ENCODE measurements at places on chromosomes 7 and 10.

DNA sequence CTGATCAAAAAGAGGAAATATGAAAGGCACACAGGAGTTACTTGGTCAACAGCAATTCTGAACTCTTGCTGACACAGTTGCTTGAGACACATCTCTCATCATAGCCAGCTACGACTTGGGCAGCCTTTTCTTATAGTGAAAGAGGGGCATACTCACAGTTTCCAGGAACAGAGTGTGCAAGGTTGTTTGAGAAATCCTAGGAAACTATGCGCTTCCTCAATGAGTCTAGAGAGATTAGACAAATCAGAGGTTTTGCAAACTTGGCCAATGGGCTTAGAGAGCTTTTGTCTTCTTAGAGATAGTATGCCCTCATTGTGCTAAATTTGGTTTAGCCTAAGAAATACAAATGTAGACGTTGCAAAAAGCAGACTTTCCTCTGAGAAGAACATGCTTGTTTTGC, 370.4 kb downstream of the HGF start:
- no peak for DNase-seq

GRCh38 chr10:93271347-93271746, 197.7 kb downstream of the CYP26A1 start:
- DNase-seq: no peak

- no peak for DNase-seq
These were observed at the start of gene PCBD1 for GRCh38 chr10:70887804-70888800. Gene PCBD1, minus strand, starts transcription at chr10:70888565. Its CDS starts 32 bp downstream, at chr10:70888533.

DNA sequence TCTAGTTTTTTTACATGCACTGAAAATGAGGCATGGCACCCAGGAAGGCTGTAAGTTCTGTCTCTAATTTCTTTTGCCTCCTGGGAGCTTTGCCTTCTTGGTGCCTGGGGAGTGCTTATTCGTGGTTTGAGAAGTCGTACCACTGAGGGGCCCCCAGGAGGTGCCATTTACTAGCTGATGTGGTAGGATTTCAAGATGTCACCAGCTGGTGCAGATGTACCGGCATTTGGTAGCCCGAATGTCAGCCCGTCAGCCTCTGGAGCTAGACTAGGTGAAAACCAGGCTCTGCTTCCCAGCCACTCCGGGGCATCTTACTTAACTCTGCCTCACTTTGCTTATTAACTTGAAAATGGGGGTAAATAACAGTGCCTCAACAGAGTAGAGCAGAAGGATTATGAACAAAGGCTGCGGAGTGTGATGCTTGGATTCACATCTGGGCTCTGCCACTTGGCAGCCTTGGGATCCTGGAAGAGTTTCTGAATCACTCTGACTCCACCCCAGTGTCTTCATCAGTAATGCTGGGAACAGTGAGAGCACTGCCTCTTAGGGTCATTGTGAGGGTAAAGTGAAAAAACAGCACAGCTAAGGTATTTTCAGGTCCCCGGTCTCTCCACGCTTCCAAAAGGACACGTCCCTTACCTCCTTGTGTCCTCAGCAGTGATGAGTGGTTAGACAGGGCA, 31.4 kb upstream of the BTBD16 start:
- no peak for DNase-seq

GRCh38 chr7:84454174-84454959, 259.8 kb upstream of the SEMA3A start:
- no peak for DNase-seq

- DNase-seq: no peak
These were observed 75.4 kb upstream of the PDSS1 start for GRCh38 chr10:26621889-26622711.

All from left renal pelvis (tissue), 4 donors.